ENCODE measurements at places on chromosomes 5 and 9. TPM values are rescaled to one million over a fixed set of nuclear protein-coding genes. Genes with fewer than 3 reads are reported as not detected.

EDIL3 gene
- total RNA-seq: 42.4 TPM

GRCh38 chr9:98241357-98242300 is 13.8 kb downstream of the TBC1D2 start:
- no peak overlapping the region for H3K4me3 ChIP-seq
- H3K27me3 ChIP-seq: no peaks in the 10 kb centered on the region
- H3K4me1 ChIP-seq: peaks cover 4% of the 10 kb centered on the region
- H3K36me3 ChIP-seq: peaks cover 39% of the 10 kb centered on the region

HAVCR1 gene
- not detected for total RNA-seq

GRCh38 chr5:133336121-133336968 is 276.0 kb downstream of the FSTL4 start:
- no peak overlapping the region for H3K4me3 ChIP-seq
- H3K36me3 ChIP-seq: no peaks in the 10 kb centered on the region
- no peaks in the 10 kb centered on the region for H3K27me3 ChIP-seq

GRCh38 chr9:34252670-34253459 is 74.0 kb downstream of the UBAP1 start:
- H3K4me3 ChIP-seq: no peak overlapping the region
- no peaks in the 10 kb centered on the region for H3K27me3 ChIP-seq
- DNase-seq: peak; percentile 72
- H3K27ac ChIP-seq: no peak overlapping the region

DNA sequence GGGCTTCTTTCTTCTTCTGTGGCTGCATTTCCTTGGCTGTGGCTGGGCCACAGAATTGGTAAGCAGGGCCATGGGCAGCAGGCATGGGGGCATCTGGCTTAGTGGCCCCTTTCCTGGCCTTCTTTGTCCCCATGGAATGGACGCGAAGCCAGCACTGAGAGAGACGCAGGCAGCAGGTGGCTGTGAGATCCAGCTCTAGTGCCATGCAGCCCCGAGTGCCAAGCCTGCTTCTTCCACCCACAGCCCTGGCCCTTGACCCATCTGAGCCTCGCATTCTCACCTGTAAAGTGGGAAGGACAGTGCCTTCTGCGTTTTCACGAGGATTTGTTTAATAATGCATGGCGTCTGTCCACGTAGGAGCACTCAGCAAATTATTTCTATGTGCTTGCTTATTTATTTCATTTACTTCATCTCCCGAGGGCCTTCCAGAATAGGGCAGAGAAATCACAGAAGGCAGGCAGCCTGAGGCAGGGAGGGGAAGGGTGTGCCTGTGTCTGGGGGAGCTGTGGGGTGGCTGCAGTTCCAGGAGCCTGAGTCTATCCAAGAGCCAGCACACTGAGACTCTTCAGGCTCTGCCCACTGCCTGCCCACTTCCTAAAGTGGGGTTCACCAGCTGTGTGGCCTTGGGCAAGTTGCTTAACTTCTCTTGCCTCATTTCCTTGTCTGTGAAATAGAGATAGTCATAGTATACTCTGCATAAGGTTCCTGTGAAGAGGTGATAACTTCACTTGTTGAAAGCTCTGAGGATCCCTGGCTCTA is 55.2 kb downstream of the NTNG2 start:
- H3K4me3 ChIP-seq: no peak overlapping the region
- H3K4me1 ChIP-seq: peaks cover 4% of the 10 kb centered on the region
- H3K27me3 ChIP-seq: no peaks in the 10 kb centered on the region
- H3K27ac ChIP-seq: no peak overlapping the region

DMGDH gene
- total RNA-seq: 0.78 TPM

PPP1R26 gene
- 27.5 TPM for total RNA-seq

CYLC2 gene
- not detected for total RNA-seq

DNA sequence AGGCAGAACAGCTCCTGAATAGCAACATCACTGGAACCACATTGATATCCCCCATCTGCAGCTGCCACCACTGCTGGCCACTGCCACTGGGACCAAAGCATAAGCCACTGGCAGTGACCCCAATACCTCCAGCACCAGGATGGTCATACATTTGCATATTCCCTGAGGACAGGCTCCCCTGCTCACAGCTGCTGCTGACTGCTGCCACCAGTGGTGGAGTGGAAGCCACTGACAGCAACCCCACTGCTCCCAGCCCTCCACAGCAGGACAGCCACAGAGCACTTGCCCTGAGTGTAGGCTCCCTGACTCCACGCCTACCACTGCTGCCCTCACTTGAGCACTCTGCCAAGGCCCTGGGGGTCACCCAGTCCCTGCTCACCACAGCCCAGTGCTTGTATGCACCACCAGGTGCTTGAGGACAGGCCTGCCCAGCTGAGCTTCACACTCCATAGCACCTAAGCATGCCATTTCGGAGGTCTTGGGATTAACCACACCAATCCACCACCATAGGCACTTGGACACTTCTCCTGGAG is 327.4 kb upstream of the RPS23 start:
- no peaks in the 10 kb centered on the region for H3K27me3 ChIP-seq
- DNase-seq: no peak
- no peak overlapping the region for H3K27ac ChIP-seq
- no peaks in the 10 kb centered on the region for H3K36me3 ChIP-seq
- H3K4me3 ChIP-seq: no peak overlapping the region

TMEM232 gene
- 3.6 TPM for total RNA-seq

DNA sequence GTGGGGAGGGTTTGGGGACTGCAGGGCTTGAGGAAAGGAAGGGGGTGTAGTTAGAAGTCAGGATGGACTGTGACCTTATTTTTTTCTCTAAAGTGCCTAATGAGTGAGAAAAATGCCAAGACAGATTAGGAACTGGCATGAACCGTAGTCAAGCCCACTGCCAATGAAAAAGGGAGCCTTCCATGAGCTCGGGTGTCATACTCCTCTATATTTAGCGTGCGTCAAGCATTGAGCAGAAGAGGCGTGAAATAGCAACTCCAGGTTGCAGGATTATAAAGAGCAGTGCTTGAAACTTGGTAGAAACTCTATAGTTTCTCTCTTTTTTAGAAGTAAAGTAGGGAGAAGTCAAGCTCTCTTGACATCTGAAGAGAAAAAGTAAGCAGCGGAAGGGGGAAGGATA is 1.8 kb downstream of the SGCD start:
- H3K4me1 ChIP-seq: no peaks in the 10 kb centered on the region
- H3K36me3 ChIP-seq: no peaks in the 10 kb centered on the region
- no peaks in the 10 kb centered on the region for H3K27me3 ChIP-seq
- no peak for DNase-seq

ARHGEF28 gene
- 22.3 TPM for total RNA-seq

HTR4 gene
- 0.43 TPM for total RNA-seq

PCDHGB1 gene
- total RNA-seq: 2.0 TPM

- H3K4me1 ChIP-seq: peaks cover 27% of the 10 kb centered on the region
- no peak for DNase-seq
- peak overlapping the region; percentile 78 for H3K27ac ChIP-seq
- H3K36me3 ChIP-seq: no peaks in the 10 kb centered on the region
- H3K4me3 ChIP-seq: no peak overlapping the region
- H3K27me3 ChIP-seq: no peaks in the 10 kb centered on the region
Measured at GRCh38 chr5:72599065-72599433, 91.8 kb upstream of the ZNF366 start.

SLC6A19 gene
- total RNA-seq: not detected

TMEM203 gene
- 28.7 TPM for total RNA-seq

- H3K27me3 ChIP-seq: no peaks in the 10 kb centered on the region
- DNase-seq: no peak
- H3K27ac ChIP-seq: no peak overlapping the region
- no peaks in the 10 kb centered on the region for H3K36me3 ChIP-seq
- H3K4me1 ChIP-seq: no peaks in the 10 kb centered on the region
Measured at GRCh38 chr5:174837919-174838902, 113.8 kb downstream of the MSX2 start.

SPINK4 gene
- not detected for total RNA-seq

GAS1 gene
- 16.8 TPM for total RNA-seq

PCDHGA11 gene
- 2.6 TPM for total RNA-seq

JAKMIP2 gene
- 7.5 TPM for total RNA-seq

Data from upper lobe of right lung (tissue), 1 donor.